Activated CD8-positive, alpha-beta memory T cell treated with anti-CD3 and anti-CD28 coated beads for 24 hours (primary cell): ENCODE measurements at places on chromosomes 3 and 15.
A peak's percentile ranks its signal among the peaks of the same experiment; 100 is the strongest.

GRCh38 chr3:114444216-114444615 is 150.4 kb downstream of the TIGIT start:
- no peak for DNase-seq

DNA sequence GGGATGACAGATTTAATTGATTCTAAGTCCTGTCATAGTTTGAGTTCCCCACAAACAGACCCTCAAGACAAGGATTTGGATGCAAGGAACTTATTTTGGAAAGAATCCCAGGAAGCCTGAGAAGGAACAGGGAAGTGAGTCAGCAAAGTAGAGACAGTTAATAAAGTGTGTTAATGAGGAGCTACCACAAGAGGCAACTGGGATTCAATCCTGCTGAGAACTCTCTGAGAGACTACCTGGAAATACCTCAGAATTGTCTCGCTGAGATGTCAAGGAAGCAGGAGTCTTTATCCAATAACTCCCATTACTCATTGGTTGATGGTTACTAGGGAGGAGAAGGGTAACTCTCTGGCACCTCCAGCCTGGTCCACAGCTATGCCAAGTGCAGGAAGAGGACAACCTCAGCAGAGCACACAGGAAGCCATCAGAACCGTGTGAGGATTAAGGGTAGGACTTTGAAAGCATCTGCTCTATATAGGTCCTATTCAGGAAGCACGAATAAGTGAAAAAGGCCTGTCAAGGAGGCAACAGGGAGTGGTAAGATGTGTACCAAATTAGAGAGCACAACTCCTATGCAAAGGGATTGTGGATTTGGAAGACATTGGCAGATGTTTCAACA is 311.1 kb upstream of the KCNH8 start:
- no peak for DNase-seq

- no peak for DNase-seq
Observed at GRCh38 chr3:71684757-71685386, 40.3 kb downstream of the EIF4E3 start.

GRCh38 chr15:89551550-89551949 is 23.7 kb upstream of the TICRR start:
- DNase-seq, result no peak

- no peak for DNase-seq
Observed at GRCh38 chr3:12670365-12671119, 6.6 kb upstream of the RAF1 start.

DNA sequence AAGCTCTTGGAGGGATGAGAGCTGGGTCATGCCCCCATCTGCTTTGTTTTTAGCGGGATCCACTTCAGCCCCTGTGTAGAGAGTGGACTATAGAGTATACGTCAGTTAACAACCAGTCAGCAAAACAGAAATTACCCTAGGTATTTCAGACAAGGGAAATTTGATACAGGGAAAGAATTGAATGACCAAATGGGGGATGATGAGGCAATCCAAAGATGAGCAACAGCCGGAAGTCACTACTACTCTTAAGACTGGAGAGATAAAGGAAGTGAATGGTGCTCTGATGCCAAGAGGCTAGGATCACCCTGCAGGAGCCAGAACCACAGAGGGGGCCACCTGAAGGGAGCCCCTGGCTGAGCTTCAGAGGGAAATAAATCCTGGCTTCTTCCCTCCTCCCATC is 1.7 kb upstream of the GPR62 start:
- no peak for DNase-seq

DNA sequence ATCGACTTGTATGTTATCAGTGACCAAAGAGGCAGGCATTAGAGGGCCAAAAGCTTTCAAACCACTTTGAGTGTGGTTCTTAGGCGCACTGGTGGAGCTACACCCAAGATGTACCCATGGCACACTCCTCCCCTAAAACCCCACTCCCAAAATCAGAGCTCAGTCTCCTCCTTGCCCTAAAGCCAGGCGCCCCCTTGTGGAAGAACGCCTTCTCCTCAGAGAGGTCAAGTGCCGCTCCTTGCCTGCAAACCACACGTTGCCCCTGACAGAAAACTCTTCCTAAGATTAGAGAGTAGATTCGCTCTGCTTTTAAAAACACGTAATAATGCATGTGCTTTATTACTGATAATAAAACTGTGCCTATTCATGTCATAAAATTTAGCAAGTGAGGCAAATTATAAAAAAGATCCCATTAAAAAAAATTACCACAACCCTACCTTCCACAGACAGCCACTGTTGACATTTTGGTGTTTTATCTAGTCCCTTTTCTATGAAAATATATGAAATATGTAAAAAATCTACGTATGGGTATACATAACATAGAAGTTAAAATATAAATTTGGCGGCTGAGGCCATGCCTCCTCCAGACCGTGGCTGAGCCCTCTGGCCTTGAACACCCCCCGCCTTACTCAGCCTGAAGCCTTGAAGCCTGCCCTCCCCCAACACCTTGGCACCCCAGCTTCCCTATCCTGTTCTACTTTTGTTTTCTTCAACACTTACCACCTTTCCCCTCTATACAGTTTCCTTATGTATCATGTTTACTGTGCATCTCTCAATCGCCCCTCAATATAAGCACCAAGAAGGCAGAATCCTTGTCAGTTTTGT is 33.5 kb downstream of the BCL2L10 start:
- DNase-seq, result peak; percentile 92

GRCh38 chr3:170785454-170785853 is 84.5 kb downstream of the RPL22L1 start:
- no peak for DNase-seq

DNA sequence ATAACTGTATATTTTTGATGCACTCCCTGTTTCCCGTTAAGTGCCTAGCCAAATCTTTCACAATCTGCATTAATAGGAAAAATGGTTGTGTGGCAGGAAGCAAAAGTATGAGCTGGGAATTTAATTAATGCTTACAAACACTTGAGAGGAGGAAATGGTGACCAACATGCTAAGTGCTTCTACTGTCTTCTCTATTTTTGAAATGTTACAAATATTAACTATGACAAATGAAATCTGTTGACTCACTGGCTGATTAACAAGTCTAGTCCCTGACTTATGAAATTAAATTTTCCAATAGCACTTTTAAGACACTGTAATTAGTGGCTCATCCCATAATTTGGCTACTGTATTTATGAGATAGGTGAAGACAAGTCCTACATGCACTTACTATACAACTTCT is 446.9 kb upstream of the DPPA4 start:
- no peak for DNase-seq

DNA sequence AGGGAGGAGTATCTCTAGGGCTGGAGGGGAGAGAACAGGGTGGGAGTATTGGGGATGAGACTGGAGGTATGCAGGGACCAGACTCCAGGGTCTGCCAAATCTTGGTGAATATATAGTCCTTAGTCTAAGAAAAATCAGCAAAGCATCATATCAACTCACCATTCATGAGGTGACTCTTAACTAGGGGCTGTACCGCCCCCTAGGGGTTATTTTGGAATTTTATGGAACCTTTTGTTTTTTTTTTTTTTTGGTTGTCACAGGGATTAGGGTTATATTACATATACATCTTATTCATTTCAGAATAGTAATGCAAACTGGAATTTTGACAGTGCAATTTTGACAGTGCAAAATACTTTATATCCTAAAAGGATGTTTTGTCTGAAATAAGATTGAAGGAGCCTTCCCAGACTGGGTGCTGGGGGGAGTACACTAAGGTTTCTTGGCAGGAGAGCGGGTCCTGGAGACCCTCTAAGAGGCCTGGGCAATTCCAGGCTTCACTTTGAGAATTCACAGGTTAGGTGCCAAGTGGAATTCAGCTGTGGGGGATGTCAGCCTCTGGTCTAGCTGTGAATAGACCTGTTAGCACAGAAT is 7.5 kb downstream of the CMTM7 start:
- DNase-seq, result no peak

DNA sequence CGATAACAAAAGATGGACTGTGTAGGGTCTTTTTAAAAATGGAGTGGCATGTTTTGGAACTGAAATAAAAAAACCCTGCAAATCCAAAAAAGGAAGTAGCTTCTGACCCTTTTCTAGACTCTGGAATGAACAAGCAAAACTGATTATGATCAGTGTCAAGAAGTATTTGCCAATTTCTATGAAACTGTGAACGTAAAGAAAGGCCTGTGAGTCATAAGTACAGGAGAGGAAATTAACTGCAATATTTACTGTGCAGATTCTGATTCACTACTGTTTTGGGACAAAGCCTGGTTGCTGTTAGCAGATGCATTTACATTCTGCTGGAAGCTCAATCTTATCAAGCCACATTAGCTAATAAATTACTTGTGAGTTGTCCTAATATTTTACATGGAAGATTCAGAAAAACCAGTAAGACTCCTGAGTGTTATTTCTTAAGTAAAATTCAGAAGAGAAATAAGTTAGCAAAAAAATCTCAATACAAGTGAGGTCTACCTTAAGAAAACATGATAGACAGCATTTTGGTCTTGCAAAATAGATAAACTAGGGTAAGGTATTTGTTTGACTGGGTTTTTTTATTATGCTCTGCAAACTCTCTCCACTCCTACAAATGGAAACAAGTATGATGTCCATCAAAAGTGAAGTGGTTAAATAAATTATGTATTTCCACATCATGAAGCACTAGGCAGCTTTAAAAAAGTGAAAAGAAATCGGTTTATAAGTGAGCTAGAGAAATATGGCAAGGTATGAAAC is 90.2 kb upstream of the LMOD3 start:
- DNase-seq, result no peak

- DNase-seq, result no peak
Observed at GRCh38 chr15:63340353-63340752, 41.3 kb downstream of the CA12 start.

- no peak for DNase-seq
Observed at GRCh38 chr3:67302489-67302888, 304.4 kb downstream of the KBTBD8 start.

- DNase-seq, result no peak
Observed at GRCh38 chr15:52111517-52112202, 915 bp downstream of the BCL2L10 start.

DNA sequence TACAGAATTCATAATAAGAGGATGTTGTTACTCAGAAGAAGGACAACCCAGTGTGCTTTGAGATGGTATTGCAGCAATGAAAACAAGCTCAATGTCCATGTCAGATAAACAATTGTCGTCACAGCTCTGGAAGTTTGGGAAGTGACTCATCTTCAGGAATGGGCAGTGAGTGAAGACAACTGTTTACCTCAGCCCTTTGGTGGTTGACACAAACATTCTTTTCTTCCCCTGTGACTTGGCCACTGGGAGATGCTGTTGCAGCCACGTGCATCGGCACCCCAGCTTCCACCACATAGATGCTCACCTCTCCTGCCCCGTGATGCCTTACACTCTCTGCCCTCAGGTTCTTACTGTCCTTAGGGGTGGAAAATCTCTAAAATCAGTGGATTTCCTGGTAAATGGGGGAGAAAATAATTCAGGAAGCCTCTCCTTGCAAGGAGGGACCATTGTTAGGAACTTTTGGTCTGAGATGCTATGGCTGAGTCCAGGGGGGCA is 114.1 kb upstream of the GALNT15 start:
- DNase-seq, result no peak

DNA sequence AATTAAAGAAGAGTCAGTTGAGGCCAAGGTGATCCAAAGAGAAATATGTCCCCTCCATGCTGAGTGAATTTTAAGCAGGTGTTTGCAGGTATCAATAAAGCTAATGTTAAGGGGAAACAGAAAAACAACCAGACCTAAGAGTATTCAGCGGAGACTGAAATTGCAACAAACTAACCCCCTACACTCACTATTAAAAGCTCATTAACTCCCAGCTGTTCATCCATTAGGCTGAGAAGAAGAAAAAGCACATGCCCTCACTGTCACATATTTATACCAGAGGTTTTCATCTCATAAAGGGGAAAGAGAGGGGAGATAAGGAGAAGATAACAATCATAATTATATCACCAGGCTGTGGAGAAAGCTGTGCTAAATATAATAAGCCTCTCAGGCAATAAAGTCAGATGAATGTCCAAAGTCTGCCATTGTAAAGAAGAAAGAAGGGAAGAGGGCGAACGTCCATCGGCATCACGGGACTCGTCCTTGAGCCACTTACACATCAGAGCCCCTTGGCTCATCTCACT is 145.2 kb downstream of the TAFA4 start:
- DNase-seq, result no peak

DNA sequence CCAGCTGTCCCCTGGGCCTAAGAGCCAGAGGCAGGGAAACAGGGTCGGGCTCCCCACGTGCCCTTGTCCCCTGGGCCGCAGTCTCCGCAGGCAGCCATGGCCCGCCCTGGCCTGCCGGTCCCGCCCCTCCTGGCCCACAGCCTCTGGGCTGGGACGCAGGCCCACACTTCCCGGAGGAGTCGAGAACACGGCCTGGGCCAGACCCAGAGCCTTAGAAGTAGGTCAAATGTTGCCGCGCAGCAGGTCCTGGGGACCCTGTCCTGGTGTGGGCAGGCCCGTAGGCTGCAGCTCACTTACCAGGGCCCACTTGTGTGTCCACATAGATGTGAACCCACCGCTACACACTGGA is 4.3 kb upstream of the MYL3 start:
- DNase-seq, result no peak

GRCh38 chr15:39542385-39543065 is 38.4 kb upstream of the THBS1 start:
- DNase-seq, result no peak

DNA sequence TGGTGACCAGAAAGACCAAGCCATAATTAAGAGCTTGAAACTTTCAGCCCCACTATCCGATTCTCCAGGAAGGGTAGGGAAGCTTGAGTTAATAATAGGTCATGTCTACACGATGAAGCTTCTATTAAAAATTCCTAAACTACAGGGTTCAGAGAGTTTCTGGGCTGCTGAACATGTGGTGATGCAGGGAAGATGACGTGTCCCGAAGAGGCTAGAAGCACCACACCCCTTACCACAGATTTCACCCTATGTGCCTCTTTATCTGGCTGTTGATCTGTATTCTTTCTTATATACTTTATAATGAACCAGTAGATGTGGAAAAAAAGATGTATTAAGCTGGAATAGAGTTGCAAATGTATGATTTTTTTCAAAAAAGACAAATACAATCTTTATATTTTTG is 473.4 kb downstream of the NLGN1 start:
- no peak for DNase-seq

DNA sequence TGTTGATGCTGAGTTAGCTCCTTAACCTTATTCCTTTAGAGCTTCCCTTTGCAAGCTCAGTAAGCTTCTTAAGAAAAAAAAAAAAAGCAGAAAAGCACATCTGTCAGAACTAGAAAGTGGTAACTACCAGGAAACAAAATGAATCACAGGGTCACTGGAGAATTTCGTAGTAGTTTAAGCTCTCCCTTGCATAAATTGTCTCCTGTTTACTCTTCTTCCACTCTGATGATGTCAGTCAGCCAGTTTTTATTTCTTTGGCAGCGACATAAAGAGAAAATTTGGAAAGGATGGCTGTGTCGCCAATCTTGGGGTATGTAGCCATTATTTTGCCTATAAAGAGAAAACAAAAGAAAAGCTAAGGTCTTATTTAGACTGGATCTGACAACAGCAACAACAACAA is 3.2 kb upstream of the GABRR3 start:
- DNase-seq, result no peak

GRCh38 chr3:146465693-146466465 is 3.5 kb downstream of the PLSCR2 start:
- DNase-seq, result no peak

GRCh38 chr15:89900849-89901248 is 7.1 kb upstream of the AP3S2 start:
- no peak for DNase-seq

GRCh38 chr15:70045045-70045444 is 52.7 kb downstream of the TLE3 start:
- no peak for DNase-seq
